Stimulated activated CD4-positive, alpha-beta T cell treated with anti-CD3 and anti-CD28 coated beads, Interleukin-12 subunit alpha, Interleukin-12 subunit beta, amount 100 ng/mL, for 48 hours (primary cell): ENCODE measurements at places on chromosomes 7 and 10.

DNA sequence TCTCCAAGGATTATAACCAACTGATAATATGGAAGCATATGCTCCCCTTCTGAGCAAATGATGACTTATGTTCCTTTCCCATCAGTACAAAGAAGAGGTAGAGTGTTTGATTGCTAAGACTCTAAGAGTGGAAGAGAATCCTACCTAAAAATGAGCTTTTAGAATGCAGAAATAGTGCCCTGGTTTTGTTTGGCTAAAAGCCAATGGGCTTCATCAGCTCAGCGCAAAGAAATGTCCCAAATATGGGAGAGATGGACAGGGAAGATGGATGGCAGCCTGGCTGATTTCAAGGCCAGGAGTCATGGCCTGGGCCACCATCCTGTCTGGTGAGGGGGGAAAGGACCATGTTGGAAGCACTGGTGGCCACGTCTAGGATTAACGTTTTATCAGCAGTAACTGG is 60.2 kb downstream of the GPR26 start:
- DNase-seq, result no peak

- DNase-seq, result peak; percentile 14
Observed at GRCh38 chr7:17166824-17167379, 131.6 kb upstream of the AHR start.

GRCh38 chr7:91876391-91877133 is 3.9 kb downstream of the MTERF1 start:
- DNase-seq, result no peak

DNA sequence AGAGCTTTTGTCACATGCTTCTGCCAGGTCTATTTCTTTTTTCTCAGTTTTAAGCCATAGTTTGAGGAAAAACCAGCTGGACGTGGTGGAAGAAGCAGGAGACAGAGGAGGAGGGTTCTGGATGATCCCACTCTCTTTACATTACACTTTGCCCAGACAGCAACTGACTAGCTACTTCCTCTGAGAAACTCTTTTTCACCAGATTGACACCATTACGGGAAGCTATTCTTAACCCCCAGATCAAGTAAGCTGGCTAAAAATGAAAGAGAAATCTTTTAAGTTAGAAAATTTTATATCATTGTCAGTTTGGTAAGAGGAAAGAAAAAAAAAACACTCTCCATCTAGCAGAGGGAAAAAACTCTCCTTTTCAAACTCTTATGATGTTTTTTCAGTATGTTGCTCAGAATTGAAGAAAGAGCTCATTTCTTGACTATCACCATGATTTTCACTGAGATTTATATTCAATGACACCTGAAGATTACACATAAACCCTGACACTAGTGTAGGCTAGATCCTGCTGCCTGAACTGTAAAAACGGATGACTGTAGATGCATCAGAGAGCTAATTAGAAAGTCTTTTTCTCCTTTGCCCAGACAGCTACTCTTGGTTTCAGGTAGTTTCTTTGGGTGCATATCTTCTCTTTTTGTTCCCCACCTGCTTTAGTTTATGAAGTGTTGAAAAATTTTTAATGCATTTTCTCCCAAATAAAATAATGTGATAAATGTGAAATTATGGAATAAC is 203.1 kb downstream of the TFEC start:
- no peak for DNase-seq

DNA sequence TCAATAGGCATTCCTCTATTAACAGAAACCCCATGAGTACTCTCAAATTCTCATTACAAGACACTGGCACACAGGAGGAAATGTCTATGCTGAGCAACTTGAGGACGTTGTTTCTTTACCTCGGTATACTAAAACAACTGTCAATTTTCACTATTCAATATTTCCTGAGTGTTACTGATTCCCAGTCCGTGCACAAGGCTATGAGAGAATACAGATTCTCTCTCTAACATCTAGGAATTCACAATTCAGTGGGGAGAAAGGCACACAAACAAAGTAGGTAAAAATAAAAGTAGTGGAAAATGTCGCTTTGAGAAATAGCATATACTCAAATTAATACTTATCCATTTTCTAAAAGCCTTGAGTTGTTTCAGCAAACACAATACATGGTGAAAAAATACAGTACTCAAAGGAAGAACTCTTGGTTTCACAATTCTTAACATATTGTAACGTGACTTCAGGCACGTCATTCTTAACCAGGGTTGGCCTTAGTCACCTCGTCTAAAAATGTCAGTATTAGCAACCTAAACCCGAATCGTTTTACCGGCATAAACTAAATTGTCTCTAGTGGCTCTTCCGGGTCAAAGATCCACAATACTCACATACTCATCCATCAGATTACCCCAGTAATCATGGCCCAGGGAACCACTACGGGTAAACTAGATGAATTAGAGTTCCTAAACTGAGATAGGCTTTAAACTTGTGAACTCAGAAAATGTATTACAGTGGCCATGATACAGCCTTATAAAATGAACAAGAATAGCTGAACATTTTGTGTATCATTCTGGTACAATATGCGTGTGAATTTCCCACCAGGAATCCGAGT is 1.5 kb downstream of the IPMK start:
- no peak for DNase-seq

- DNase-seq, result no peak
Observed at GRCh38 chr10:52488606-52489485, 174.8 kb downstream of the DKK1 start.

GRCh38 chr7:1298931-1299885 is 66.5 kb downstream of the UNCX start:
- no peak for DNase-seq

DNA sequence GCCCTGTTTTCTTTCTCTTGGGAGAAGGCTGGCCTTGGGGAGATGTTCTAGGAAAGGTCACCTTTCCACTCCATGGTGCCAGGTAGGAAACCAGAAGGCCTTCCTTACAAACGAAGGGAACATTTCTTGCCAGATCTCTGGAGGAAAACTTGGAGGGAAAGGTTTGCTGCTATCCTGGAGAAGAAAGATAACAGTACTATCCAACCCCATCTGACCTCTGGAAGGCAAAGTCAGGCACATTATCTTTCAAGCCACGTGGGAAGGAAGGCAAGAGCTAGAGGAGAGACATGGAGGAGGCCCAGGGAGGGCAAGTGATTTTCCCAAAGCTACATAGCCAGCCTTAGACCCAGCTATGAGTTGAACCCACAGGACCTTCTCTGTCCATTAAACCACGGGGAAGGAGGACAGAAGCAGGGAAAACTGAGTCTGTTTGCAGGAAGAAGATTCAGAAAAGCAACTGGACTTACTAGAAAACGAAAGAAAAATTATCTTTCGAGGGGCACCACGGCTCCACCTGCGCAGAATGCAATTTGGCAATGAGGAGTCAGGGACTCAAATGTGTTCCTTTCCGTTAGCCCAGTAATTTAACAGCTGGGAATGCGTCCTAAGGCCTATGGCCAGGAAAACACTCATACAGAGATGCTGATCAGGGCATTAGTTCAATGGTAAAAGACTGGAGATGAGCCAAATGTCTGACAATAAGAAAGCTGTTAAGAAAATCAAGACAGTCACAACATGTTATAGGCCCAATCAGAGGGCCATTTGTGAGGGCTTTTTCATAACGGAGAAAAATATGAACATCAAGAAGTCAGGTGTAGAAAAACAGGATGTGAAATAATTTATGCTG is 32.0 kb upstream of the PSAP start:
- DNase-seq, result no peak

- DNase-seq, result no peak
Observed at GRCh38 chr10:132560241-132560731, 22.7 kb downstream of the INPP5A start.

- no peak for DNase-seq
Observed at GRCh38 chr7:110507832-110508231, 583.1 kb upstream of the LRRN3 start.

- no peak for DNase-seq
Observed at GRCh38 chr10:71266918-71267442, 52.1 kb upstream of the SLC29A3 start.

DNA sequence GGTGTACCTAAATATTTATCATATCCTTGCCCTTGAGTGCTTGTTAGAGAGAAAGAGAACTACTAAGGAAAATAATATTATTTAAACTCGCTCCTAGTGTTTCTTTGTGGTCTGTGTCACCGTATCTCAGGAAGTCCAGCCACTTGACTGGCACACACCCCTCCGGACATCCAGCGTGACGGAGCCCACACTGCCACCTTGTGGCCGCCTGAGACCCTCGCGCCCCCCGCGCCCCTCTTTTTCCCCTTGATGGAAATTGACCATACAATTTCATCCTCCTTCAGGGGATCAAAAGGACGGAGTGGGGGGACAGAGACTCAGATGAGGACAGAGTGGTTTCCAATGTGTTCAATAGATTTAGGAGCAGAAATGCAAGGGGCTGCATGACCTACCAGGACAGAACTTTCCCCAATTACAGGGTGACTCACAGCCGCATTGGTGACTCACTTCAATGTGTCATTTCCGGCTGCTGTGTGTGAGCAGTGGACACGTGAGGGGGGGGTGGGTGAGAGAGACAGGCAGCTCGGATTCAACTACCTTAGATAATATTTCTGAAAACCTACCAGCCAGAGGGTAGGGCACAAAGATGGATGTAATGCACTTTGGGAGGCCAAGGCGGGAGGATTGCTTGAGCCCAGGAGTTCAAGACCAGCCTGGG is 11.4 kb downstream of the SERPINE1 start:
- DNase-seq, result peak; percentile 79

DNA sequence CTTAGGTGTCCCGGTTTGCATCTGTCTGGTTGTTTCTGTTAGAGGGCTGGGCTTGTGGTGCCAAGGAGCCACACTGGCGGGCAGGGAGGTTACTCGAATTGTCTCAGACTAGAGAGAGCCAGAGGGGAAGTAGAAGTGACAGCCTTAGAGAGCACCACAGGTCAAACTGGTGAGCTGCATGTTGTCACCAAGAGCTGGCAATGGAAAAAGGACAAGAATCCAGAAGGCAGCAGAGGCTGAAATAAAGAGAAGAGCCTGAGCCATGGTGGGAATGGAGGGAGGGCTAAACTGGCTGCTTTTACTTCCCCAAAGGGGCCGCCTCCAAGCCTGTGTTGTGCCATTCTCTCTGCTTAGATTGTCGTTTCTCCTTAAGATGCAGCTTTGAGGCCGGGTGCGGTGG is 31.1 kb upstream of the RHBDD2 start:
- no peak for DNase-seq

- no peak for DNase-seq
Observed at GRCh38 chr7:135246191-135246825, 12.7 kb downstream of the STRA8 start.

- no peak for DNase-seq
Observed at GRCh38 chr7:101595766-101596537, 33.1 kb downstream of the MYL10 start.

- no peak for DNase-seq
Observed at GRCh38 chr7:51263631-51264484, 52.8 kb downstream of the COBL start.

DNA sequence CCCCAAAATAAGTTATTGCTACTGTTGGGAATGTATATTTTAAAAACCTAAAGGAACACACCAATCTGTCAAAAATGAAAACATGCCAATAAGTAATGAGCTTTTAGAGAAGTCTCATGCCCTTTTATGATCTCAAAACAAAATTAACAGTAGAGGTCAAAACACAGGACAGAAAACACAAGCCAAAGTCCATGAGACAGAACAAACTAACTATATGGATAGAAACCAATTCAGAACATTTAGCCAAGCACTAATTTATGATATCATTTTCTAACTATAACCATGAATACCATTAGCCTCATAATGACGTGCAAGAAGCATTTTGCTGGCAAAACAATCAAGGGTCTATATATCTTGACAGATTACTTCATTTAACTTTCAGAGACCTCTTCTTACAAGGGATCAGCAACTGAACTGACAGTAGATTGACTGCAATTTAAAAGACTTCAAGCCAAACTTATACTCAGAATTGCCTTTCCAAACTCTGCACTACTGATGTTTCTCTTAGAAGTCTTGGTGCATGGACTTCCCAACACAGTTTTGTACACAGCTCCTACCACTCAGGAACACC is 200.9 kb downstream of the DOCK4 start:
- DNase-seq, result no peak

DNA sequence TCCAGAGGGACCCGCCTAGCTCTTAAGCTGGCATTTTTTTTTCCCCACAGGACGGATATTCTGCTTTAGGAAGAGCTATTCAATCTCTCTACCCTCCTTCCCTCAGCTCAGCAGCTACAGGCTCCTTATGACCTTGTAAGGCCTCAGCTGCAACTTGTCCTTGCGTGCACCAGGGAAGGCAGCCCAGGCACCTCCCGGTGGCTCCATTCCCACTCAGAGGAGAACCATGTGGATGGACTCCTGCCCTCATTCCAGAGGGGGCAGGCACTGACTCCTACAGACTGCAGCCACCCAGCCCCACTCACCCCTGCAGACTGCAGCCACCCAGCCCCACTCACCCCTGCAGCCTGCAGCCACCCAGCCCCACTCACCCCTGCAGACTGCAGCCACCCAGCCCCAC is 73.7 kb downstream of the ITIH5 start:
- no peak for DNase-seq

- no peak for DNase-seq
Observed at GRCh38 chr10:44422570-44423101, 37.7 kb upstream of the CXCL12 start.

GRCh38 chr10:107894516-107894915 is 730.0 kb upstream of the SORCS1 start:
- DNase-seq, result no peak

DNA sequence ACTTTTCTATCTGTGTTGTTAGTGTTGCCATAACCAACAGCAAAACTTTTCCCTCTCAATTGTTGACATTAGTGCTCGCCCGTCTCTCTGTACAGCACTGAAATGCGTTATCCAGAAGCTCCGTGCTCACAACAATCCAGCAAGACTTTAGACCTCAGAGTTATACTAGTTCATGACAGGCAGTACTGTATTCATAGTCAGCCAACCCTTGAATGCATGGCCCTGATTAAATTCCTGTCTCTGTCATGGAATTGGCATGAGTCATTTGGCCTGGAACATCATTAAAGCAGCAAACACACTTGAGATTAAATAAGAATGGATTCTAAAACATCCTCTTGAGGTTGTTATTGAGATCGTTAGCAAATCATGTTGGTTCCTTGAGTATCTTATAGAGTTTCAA is 405.5 kb upstream of the C7orf33 start:
- no peak for DNase-seq

- no peak for DNase-seq
Observed at GRCh38 chr10:132707121-132707775, 78.7 kb downstream of the NKX6-2 start.

GRCh38 chr10:510415-510881 is 179.0 kb downstream of the DIP2C start:
- DNase-seq, result no peak

DNA sequence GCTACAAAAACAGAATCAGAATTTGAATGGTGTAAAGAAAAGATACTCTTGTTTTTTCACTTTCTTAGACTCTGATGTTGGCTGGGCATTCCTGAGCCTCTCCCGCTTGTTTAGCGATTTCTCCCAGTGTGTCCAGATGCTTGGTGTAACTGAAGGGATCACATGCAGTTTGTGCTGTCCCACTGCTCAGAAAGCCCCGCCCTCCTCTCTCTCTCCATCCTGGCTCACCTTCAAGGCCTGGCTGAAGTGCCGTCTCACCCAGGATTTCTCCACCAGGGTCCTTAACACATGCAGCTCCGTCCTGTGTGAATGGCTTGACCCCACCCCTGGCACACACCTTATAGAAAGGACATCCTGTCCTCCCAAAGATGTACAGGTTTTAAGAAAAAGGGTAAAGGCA is 437.1 kb downstream of the LRMDA start:
- DNase-seq, result no peak

GRCh38 chr7:50717181-50717580 is 65.5 kb downstream of the GRB10 start:
- DNase-seq, result no peak

- no peak for DNase-seq
Observed at GRCh38 chr10:24825551-24825950, 101.9 kb upstream of the ARHGAP21 start.

GRCh38 chr7:154860621-154861375 is 142.1 kb downstream of the PAXIP1 start:
- no peak for DNase-seq
